A673 (cell line): ENCODE measurements at places on chromosomes 16 and 17. TPM values are rescaled to one million over a fixed set of nuclear protein-coding genes. Genes with fewer than 3 reads are reported as not detected.

DNA sequence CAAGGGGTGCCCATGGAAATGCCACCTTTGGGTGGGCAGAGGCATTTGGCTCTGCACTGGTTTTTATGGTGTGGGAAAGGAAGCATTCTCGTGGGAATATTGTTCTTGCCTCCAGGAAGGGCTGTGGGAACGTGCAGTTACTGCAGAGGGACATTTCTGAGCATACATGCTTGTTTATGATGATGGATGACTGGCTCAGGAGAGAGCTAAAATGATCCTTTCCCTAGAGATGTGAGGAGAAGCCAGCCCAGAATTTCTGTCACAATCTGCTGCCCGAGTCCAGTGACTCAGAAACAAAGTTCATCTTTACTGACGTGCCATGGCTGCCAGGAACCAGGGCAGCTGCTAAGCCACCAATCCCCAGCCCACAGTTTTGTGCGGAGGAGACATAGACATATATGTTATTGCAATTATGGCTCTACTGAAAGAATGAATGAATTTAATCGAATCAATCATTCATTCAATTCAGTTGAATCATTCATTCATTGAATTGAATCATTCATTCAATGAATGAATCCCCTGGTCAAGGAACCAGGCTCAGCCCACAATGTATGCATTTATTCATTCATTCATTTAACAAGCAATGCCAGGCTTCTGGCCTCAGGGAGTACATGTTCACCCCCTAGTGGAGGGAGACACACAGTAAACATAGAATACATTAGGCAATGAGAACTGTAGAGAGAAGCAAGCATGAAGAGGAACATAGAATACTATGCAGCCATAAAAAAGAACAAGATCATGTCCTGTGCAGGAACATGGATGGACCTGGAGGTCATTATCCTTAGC lies 414.4 kb upstream of the HSBP1 start:
- H3K4me1 ChIP-seq = no peaks in the 10 kb centered on the region
- peak; percentile 4 for DNase-seq
- no peak overlapping the region for H3K27ac ChIP-seq

The MYH1 gene
- 0.39 and 0.46 TPM in 2 replicates for total RNA-seq

DNA sequence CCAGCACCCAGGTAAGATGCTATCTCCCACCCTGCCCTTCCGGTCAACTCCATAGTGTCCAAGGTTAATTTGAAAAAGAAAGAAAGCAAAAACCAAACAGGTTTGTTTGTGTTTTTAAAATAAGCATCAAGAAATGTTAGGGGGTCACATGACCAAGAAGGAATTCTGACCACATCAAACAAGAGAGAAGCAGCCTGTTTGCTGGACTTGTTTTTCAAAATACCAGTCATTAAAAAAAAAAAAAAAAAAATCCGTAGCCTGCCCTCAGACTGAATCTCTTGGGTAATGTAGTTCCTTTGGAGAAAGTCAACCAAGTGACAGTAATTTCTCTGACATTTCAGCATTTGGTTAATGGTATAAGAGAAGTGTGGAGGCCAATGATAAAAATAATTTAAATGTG lies 38.4 kb downstream of the HNF1B start:
- H3K27me3 ChIP-seq = no peaks in the 10 kb centered on the region
- H3K4me1 ChIP-seq = no peaks in the 10 kb centered on the region
- no peak for DNase-seq
- H3K27ac ChIP-seq = no peak overlapping the region
- no peaks in the 10 kb centered on the region for H3K36me3 ChIP-seq

DNA sequence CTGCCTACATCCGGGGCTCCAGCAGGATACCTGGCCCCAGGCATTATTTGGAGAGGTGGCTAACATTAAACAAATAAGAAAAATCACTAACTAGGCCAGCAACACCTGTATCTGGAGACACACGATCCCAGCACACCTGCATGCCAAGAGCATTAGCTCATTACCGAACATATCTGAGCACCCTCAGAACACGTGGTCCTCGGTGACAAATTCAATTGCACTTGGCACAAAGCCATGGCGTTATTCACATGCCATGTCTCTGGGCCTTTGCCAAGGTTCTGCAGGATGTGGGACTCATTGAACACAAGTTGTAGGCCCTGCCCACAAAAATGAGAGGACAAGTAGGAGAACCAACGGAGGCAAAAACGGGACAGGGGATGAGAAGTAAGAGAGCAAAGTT lies 552.3 kb downstream of the TOX3 start:
- no peaks in the 10 kb centered on the region for H3K27me3 ChIP-seq
- no peak overlapping the region for H3K27ac ChIP-seq
- DNase-seq = peak; percentile 74
- H3K36me3 ChIP-seq = no peaks in the 10 kb centered on the region

- H3K27me3 ChIP-seq = no peaks in the 10 kb centered on the region
- H3K36me3 ChIP-seq = peaks cover 4% of the 10 kb centered on the region
- peak; percentile 51 for DNase-seq
- H3K4me3 ChIP-seq = peak overlapping the region; percentile 60
- H3K4me1 ChIP-seq = peaks cover 6% of the 10 kb centered on the region
- H3K27ac ChIP-seq = peak overlapping the region; percentile 63
These were observed 844 bp downstream of the TBKBP1 start for GRCh38 chr17:47694581-47695428.

DNA sequence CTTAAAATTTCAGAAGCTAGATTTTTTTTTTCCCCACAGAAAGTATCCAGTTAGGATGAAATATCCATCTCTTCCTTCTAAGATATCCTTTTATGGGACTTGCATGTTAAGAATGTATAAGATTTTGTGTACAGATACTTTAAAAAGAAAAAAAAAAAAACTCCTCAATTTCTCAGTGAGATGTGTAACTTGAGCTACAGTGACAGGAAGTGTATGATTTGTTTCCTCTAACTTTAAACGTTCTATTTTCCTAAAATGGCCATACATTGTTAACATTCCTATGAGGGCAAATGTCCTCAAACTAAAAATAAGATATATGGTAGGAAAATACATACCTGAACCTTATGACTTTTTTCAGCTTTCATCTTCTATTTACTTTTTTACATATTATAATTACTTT lies 8.9 kb downstream of the FBXO47 start:
- H3K27me3 ChIP-seq = no peaks in the 10 kb centered on the region
- H3K36me3 ChIP-seq = no peaks in the 10 kb centered on the region
- no peak overlapping the region for H3K4me3 ChIP-seq
- DNase-seq = no peak
- H3K27ac ChIP-seq = no peak overlapping the region
- no peaks in the 10 kb centered on the region for H3K4me1 ChIP-seq
